ENCODE measurements at places on chromosomes 5 and 9.

GRCh38 chr5:38666668-38667498, 110.4 kb upstream of the LIFR start:
- DNase-seq = no peak

- no peak for DNase-seq
Measured at GRCh38 chr5:92946546-92946945, 634.5 kb downstream of the NR2F1-AS1 start.

GRCh38 chr5:1660511-1660910, 136.8 kb upstream of the LPCAT1 start:
- DNase-seq = no peak

GRCh38 chr9:8428389-8428788, 628.8 kb upstream of the DMAC1 start:
- DNase-seq = no peak

Data from epithelial cell of prostate (primary cell).